ENCODE measurements at places on chromosomes 3 and 15.

DNA sequence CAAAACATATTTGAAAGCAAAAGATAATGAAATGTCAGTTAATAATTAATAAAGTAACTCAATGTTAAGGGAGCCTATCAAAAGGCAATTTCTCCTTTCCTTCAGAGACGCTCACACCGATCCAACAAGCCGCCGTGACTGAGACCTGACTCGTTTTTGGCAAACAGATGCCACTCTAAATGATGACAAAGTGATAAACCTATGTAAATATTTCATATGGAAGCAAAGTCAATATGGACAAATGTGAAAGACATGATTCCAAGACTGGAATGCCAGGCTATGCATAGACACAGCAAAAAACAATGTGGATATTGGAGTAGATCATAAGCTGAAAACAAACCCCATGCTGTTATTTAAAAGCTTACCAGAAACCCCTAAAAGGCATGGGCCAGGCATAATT lies 137.2 kb upstream of the SUCLG2 start:
- DNase-seq = no peak

GRCh38 chr3:59126446-59126845 lies 76.6 kb upstream of the CFAP20DC start:
- DNase-seq = peak; percentile 35

GRCh38 chr15:45794712-45795439 lies 160.0 kb downstream of the SQOR start:
- no peak for DNase-seq

DNA sequence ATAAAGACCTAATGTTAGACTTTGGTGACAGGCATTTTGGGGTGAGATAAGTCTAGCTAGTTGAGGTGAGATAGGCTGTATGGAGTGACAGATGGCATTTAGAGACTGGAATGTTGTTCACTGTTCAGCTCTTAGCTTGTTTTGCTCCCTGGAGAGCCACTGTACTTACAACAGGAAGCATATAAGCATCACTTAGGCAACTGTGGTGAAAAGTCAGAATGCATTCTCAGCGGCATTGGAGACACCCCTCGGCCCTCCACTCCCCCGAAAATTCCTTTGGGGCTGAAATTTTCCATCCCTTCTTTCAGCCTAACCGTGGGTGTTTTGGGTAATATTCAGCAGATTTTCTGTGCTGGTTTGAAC lies 73.4 kb downstream of the SLCO3A1 start:
- DNase-seq = no peak

- peak; percentile 41 for DNase-seq
These were observed 452.1 kb upstream of the THBS1 start for GRCh38 chr15:39128746-39129145.

DNA sequence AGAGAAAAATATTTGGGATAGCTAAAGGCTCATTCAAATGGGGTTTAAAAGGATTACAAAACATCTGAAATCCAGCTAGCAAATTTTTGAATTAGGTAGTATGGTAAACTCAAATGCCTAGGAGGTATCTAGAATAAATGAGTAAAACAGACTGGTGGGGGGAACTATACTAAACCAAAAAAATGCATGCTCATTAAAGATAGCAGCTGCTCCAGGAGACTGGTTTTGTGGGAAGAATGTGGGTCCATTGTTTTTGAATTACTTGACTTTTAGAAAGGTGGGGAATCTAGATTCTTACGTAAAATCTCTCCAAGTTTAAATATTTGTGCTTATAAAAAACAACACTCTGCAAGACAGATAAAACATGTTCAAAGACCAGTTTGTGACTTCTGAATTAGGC lies 73.8 kb downstream of the LEKR1 start:
- DNase-seq = no peak

- DNase-seq = peak; percentile 96
These were observed 115.9 kb downstream of the DCLK3 start for GRCh38 chr3:36648241-36649034.

DNA sequence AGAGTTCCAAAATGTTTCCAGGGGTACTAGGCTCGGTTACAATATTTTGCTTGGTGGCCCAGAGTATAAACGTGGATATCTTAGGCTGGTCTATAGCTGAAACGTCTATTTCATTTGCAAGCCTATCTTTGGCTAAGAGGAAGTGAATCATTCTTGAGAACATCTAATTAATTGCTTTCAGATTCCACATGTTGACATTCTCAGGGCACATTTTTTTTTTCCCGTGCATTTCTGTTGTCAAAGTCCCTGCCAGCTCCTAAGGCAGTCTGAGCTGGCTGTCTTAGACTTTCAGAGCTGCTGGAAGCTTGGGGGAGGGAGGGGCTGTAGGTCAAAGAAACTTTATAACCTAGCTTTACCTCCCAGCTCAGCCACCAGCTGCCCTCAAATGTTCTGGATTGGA lies 23.2 kb upstream of the LAMP3 start:
- peak; percentile 86 for DNase-seq

GRCh38 chr15:59741274-59741906 lies 52.3 kb upstream of the BNIP2 start:
- DNase-seq = peak; percentile 17

DNA sequence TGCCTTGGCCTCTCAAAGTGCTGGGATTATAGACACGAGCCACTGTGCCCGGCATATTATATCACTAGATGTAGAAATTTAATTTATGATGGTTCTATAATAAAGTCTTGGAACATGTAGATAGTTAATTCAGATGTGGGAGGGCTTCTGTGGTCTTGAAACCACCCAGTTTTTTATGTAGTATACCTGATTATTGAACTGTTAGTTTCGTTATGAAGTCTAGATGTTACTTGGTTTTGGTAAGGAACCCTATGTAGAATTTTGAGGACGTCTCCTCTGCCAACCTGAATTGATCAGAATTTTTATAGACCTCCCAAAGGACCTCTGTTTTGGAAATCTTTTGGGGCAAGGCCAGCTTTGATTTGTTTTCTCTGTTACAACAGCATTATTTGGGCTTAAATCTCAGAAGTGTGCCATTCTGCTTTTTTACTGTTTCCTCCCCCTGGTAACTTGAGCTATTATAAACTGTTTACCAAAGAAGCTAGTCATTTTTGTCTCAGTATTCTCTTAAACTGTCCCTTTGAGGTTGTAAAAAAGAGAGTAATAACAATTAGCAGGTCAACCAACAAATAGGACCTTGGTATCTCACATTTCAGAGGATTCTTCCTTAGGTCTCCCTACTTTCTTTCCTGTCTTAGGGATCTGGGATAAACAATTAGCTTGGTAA lies 20.8 kb downstream of the AKAP13 start:
- DNase-seq = no peak

GRCh38 chr3:139187648-139188047 lies 143.0 kb upstream of the PRR23C start:
- no peak for DNase-seq

- no peak for DNase-seq
These were observed 725 bp downstream of the FEM1B start for GRCh38 chr15:68278345-68278594.

DNA sequence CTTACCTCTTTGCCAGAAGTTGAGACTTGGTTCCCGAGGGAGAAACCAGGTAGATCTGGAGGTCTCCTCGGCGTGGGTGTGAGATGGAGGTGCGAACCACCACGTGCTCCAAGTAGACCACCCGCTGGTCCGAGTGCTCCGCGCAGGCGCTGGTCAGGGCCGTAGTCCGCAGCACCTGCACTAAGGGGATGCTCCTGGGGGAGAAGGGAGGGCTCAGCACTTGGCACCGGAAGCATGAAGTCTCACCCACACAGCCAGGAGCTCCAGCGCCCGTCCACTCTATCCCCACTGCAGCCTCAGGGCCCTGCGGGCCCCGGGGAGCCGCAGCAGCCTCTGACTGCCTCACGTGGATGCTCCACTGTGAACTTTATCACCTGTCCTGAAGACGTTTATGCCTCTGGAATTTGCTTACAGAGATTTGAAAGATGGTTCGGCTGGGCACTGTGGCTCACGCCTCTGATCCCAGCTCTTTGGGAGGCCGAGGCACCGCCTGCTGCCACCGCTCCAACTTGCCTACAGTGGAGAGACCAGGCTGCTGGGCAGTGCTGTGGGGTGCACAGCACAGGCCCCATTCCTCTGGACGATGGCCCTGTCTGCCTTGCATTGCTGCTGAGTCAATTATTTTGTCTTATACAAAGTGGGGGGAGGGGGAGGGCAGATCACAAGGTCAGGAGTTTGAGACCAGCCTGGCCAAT lies 75.4 kb upstream of the SNRPA1 start:
- DNase-seq = no peak

- no peak for DNase-seq
These were observed 74.7 kb upstream of the CNTN4 start for GRCh38 chr3:2023959-2024358.

- DNase-seq = peak; percentile 27
These were observed 401 bp downstream of the SEC11A start for GRCh38 chr15:84715441-84716035.

DNA sequence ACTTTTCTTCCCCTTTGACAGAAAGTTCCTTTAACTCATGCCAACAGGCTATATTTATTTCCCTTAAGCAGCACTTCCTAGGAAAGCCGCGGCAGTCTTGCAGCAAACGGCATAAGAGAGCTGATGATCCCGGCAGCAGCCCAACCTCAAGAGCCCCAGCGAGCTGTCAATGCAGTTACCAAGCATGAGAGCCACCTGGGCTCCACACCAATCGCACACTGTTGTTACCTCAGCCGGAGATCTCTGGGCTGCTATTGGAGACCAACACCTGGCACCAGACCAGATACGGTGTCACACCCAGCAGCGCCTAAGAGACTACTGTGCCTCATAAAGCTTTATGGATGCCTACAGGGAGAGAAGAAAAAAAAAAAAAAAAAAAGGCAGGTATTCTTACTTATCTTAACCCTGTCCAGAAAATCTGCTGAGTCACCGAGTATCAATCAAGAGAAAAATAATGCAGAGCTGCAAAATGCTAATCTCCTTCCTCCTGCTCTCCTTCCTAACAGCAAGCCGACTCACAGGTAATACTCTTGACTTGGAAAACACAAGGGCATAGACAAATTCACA lies 11.7 kb downstream of the ABCC5 start:
- no peak for DNase-seq

DNA sequence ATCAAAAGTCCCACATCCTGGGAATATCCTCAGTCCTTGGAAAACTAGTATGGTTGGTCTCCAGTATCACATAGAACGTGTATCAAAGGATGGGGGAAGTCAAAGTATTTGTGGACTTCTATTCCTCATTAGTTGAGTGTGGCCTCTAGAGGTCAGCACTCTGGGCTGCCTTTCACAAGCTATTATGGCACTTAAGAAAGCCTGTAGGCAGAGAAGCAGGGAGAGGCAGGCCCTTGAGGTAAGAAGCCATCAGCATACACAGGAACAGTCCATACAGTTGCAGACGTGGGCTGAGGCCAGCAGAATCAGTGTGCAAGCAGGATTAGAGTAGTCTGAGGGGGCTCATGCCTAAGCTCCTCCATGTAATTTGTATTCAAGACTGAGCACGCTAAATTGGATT lies 341.7 kb downstream of the CLSTN2 start:
- DNase-seq = no peak

DNA sequence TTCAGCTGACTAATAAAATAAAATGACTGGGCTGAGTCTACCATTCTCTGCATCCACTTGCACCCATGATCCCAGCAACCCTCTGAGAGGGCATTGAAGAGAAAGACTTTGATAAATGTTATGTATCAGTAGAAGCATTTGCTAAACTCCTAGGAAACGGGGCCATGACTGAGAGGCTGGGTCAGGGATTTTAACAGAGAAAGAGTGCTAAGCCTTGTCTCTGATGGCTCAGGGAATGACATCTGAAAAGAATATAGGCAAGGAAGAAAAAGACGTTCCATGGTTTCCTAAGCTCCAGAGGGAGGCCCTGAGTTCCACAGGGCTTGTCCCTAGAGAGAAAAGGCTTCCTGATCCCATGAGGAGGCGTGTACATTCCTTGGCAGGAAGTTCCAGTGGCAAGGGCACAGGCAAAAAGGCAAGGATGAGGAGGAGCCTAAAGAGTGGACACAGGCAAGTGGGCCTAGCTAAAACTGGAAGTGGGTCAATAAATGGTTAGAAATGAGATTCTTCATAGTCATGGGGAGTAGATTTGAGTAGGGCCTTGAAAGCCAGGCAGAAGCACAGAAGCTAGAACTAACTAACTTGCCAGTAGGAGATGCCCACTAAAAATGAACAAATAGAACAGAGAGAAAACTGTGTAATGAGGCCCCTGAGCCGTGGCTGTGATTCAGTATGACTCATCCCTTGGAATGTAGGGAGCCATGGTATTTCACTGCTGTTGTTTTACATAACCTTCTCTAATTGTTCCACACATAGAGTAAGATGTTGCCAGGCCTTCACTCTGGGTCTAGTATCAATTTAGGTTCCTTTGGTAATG lies 44.9 kb upstream of the MANF start:
- peak; percentile 93 for DNase-seq

GRCh38 chr3:149732234-149732633 lies 20.1 kb downstream of the COMMD2 start:
- DNase-seq = no peak

DNA sequence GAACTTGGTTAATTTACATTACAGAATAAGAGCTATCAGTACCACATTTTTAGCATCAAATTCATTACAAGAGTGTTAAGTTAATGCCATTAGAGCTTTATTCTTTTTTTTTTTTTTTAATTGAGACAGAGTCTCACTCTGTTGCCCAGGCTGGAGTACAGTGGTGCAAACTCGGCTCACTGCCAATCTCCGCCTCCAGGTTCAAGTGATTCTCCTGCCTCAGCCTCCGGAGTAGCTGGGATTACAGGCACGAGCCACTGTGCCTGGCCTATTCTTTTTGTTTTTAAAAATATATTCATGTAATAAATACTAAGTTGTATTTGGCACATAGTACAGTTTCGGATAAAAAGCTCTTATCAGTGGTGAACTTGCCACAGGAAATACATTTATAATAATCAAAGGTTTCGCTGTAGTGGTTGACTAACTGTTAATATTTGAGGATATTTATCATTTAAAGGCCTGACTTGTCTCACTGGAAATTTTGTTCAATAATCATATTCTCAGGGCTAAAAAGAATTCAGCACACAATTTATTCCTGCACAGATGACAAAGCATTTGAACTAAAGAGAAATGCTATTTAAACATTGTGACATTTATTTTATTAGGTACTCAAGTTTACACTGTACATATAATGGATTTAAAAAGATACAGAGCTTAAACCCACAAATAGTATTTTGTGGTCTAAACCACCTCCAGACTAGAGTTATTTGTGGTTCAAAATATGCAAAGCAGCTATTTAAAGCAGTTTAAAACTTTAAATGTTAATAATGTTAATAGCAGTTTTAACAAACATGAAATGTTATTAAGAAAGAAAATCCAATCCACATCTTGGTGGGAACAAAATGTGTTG lies 6.1 kb upstream of the LEKR1 start:
- DNase-seq = no peak

GRCh38 chr3:151819910-151820309 lies 6.0 kb downstream of the AADAC start:
- no peak for DNase-seq

DNA sequence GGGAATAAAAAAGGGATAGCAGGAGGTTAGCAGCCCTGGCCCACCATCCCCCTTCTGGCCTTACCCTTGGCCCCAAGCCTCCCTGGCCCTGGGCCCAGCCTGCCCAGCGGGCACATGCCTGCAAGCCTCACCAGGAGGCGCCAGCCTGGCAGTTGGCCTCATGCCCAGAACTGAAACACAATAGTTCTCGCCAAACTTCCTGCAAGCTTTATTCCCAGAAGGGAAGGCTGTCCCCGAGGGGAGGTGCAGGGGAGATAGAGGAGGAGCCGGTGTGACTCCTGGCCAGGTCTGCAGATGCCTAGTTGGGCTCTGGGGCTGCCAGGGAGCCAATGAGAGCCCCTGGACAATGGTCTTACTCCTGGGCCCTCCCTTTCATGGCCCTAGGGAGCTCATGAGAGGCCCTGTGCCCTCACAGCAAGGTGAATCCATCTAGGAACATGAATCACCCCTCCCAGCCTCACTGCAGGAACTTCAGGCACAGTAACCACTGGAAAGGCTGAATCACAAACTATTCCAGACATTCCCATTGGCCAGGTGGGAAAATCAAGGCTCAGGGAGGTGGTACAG lies 4.0 kb downstream of the CCDC33 start:
- DNase-seq = peak; percentile 83

Data from EL (cell line).